Keratinocyte (primary cell): ENCODE measurements at places on chromosomes 1 and 21.

GRCh38 chr1:240516069-240516468 is 95.9 kb downstream of the GREM2 start:
- no peak for DNase-seq

- no peak for DNase-seq
Observed at GRCh38 chr1:26281971-26282370, 2.1 kb downstream of the SH3BGRL3 start.

DNA sequence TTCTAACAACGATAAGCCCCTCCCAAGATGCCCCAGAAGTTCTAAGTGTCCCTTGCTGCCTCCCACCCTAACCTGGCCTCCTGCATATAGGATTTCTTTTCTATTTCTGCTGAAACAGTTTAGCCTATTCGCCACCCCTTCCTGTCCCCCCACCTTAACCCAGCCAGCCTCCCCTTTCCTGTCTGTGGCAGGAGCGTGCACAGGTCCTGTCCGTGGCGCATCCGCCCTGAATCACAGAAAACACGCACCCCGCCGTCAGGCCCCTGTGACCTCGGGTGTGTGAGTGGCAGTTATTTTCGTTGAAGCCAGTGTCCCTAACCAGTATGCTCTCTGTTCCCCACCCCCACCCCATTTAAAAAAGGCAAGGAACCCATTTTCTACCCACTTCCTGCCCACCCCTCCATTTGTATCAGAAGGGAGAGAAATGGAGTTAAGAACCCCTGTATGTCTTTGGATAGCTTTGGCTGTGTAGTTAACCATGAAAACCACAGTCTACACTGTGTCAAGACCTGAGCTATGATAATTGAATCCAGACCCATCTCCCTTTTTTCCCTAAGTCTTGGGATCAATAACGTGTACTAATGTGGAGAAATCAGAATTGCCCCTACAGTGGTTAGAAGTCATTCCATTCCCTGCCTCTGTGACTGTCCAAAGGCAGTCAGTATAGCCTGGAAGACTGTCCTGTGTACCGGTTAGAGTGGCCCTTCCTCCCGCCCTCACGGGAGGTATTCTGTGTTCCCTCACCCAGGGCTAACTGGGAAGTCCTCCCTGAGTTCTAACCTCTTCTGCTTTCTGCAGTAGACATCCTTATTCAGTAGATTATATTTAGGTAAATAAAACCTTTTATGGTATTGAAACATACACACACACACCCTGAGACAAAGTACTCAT is 1.8 kb downstream of the PLEKHO1 start:
- DNase-seq, result no peak

DNA sequence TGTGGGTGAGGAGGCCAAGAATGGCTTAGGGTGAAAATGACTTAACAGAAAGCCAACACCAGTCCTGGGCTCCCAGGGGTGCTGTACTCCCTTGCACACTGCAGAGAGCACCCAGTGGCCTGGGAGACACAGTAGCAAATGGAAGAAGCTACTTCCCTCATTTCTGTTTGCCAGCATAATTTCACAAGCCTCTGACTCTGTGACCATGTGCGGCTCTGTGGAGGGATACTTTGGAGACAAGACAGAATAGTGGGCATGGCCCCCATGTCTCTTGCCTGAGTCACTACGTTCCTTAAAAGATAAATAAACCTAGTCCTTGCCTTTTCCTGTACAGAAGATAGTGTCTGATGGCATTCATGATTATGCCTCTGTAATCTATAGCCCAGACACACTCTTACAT is 38.1 kb downstream of the TRIM62 start:
- no peak for DNase-seq

DNA sequence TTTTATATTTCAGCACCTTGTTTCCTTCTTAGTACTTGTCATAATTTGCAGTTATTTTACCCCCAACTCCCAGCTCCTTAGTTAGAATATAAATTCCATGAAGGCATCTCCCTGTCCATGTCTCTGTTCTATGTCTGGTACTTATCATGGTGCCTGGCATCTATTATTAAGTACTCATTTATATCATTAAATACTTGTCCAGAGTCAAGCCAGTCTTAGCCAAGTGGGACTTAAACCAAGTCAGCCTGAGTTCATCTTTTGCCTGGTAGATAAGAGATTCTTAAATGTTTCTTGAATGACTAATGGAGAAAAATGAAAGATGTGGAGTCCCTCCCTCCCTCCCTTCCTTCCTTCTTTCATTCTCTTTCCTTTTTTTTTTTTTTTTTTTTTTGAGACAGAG is 9.4 kb downstream of the SLC25A44 start:
- DNase-seq, result no peak

DNA sequence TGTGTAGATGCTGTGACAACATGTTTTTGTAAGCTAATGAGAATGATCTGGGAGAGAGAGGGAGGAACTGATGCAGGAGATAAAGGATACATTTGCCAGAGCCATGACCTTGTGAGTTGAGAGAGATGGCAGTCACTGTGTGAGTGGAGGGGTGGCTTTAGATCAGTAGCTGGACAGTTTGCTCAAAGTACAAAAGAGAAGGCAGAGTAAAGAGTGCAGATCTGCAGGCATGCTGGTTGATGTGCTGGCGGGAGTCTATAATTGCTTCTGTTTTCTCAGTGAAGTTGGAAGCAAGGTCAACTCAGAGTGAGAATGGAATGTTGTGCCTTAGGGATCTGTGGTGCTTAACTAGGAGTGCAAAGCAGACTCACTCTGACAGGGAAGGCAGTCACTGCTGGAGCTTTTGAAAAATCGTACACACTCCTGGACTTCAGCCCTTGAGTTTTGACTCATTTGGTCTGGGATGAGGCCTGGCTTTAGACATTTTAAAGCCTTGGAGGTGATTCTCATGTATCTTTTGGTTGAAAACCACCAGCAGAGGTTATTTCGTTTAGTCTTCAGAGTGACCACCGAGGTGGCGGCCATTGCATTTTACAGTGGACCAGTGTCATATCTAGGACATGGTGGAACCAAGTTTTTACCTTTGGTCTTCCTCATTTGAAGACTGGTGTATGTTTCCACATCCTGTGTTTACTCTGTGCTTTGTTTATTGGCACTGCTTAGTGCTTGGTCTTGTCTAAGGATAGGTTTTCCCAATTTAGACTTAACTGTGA is 49.6 kb downstream of the MTR start:
- no peak for DNase-seq

GRCh38 chr1:109201123-109201703 is 12.5 kb upstream of the SARS1 start:
- peak; percentile 85 for DNase-seq

DNA sequence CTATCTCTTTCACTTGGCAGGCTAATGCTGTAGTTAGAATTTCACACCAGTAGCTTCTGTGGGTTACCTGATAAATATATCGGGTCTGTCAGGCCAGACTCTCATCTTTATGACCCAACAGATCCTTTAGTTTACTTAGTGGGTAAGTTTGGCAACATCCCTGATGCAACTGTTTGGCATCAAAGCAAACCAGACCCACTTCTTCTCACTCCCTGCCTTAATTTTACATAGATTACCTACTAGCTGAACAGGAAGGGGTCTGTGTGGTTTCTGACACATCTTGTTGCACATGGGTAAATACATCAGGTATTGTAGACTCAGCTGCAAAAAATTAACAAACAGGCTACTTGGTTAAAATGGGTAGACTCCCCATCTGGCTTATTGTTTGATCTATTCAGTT is 3.2 kb upstream of the GUK1 start:
- DNase-seq, result no peak

GRCh38 chr1:203381151-203381751 is 30.3 kb upstream of the FMOD start:
- no peak for DNase-seq
